ENCODE measurements at places on chromosomes 7 and 10.

GRCh38 chr7:85292908-85293576 lies 106.2 kb upstream of the SEMA3D start:
- DNase-seq, result no peak

GRCh38 chr10:33249659-33250345 lies 84.7 kb downstream of the NRP1 start:
- no peak for DNase-seq

DNA sequence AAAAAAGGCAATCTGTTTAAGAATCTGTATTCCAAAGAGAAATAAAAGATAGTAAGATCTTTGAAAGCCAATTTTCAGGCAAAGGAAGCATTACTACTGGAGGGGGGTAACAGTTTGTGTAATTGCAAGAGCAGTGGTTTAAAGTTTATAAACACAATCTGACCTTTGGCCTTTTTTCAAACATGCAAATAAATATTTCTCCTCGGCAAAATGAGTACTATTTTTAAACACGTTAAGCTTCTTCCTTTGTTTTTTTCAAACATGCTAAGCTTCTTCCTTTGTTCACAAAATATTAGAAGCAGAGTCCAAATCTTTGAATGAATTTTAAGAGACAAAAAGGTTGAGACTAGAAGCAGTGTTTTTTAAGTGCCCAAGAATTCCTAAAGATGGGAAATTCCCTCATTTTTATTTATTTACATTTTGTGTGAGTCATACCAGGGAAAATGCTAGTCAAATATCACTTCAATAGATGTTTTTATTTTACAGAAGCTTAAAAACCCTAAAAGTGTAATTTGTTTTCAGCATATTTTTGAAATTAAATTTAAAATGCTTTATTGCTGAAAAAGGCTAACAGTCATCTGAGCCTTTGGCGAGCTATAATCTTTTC lies 229.3 kb downstream of the GPR37 start:
- DNase-seq, result no peak

DNA sequence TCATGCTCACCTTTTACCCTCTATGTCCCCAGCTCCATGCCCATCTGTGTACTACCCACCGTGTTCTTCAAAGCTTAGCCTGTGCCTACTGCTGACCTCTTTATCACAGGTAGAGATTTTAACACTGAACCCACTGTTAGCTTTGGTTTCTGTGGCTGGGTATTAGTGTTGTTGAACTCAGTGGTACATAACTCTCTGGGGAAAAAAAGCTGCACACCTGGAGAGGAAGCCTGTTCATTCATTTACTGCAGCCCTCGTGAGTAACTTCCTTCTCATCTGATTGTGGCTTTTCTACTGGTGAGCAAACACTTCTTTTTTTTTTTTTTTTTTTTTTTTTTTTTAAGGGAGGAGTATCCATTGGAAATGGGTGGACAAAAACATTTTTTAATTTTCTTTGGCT lies 326.3 kb downstream of the CCSER2 start:
- no peak for DNase-seq

DNA sequence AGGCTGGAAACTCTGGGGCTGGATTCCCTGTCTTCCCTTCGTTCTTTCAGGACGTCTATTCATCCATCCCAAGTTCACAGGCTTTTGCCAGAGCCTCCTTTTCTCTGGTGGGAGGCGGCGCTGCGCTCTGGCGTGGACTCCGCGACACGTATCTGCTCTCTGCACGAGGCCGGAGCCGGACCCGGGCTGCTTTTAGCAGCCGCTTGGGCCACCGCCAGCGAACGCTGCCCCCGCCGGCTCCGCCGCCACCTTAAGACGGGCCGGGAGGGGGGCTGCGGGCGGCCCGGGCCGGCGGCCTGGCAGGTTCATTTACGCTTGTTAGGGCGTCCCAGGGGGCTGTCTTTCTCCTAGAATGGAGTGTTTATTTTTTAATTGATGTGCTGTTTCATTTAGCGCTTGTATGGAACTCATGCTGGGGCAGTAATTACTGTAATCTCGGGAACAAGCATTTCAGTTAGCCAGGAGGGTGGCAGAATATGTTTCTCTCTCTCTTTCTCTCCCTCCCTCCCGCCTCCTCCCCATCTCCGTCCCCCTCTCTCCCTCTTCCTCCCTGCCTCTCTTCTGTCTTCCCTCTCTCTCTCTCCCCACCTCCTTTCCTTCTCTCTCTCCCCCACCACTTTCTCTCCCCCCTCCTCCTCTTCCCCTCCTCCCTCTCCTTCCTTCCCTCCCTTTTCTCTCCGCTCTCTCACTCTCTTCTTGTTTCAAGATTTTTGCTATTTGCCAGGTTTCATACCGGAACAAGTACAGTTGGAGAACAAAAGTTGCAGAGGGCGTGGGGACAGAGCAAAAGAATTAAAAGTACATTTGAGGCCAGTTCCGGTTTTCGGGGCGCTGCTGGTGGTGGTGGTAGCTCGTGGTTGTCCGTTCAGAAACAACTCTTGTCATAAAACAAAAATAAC lies 1.3 kb upstream of the FZD8 start:
- DNase-seq, result no peak

- DNase-seq, result no peak
These were observed 88.6 kb downstream of the XRCC2 start for GRCh38 chr7:152587366-152587765.

All from LoVo (cell line).